ENCODE measurements at places on chromosomes 11 and 22.

DNA sequence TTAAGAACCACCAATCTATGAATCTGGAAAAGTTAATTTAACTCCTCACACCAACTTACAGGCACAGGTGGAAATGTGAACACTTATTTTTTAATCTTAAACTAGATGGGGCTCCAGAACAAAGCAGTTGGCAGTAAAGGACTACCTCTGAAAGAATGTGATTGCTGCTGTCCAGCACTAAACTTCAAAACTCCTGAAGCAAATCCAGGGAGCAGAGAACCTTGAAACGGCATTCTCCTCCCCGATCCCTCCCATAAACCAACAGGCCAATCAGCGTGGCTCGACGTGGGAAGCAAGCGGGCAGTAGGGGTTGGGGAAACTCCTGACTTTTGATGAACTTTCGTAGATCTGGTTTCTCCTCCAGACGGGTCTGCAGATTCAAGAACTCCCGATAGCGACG, 5.0 kb downstream of the SNX19 start:
- no peak for DNase-seq

- DNase-seq: no peak
Observed at GRCh38 chr22:47357086-47357485, 594.6 kb downstream of the TBC1D22A start.

GRCh38 chr11:30938171-30938570, 352.0 kb upstream of the MPPED2 start:
- no peak for DNase-seq

GRCh38 chr11:57364851-57365660, 15.9 kb downstream of the PRG3 start:
- DNase-seq: no peak

DNA sequence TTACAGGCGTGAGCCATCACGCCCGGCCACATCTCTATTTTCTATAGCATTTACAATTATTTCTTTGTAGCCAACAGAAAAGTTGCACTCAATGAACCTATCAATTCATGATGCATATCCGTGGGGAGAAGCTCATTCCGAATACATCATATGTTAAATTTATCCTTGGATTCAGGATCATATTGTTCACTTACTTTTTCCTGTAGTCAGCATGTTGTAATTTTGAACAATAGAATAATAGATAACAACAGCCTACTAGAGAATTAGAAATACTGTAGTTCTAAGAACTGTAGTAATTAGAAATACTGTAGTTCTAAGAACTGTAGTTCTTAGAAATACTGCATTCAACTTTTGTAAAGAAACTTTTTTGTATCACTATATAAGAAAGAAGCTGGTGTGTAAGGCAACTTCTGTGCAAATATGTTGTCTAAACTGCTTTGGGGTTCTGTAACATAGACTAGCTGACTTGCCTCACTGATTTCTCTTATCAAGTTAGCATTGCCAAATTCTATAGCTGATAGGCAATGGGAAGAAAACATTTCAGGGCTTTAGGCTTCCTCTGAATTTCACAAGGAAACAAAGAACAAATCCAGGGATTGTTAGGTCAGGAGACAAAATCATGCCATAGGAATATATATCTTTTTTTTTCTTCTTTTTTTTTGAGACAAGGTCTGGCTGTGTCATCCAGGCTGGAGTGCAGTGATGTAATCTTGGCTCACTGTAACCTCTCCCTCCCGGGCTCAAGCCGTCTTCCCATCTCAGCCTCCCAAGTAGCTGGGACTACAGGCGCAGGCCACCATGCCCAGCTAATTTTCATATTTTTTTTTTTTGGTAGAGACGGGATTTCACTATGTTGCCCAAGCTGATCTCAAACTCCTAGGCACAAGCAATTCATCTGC, 91.9 kb downstream of the CSTPP1 start:
- no peak for DNase-seq

GRCh38 chr11:460331-461199, 10.5 kb downstream of the PTDSS2 start:
- no peak for DNase-seq

DNA sequence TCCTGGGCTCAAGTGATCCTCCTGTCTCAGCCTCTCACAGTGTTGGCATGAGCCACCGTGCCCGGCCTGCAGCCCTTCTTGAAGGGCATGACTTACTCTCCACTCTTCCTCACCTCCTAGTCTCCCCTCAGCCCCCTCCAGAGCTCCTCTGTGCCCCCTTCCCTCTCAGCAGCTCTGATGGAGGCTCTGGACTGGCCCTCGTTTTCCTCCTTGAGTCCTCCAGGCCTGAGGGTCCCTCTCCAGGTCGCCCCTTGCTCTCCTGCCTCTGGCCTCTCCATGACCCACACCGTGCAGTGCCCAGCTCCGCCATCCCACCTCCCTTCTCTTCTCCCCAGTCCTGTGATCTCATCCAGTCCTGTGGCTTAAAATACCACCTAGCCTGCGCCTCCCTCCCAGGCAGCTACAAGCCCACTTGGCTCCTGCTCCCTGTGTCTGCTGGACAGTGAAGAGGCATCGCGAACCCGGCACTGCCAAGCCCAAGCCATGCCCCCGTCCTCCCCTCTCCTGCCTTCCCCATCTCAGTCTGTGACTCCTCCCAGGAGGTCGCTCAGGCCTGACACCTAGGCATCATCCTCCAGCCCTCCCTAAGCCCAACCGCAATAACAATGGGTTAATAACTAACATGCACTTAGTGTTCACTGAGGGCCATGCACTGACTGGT, 11.9 kb downstream of the KCNJ4 start:
- DNase-seq: no peak

GRCh38 chr11:35541621-35542375, 16.4 kb upstream of the PAMR1 start:
- no peak for DNase-seq

GRCh38 chr11:108117746-108118371, 3.5 kb upstream of the ACAT1 start:
- DNase-seq: no peak

DNA sequence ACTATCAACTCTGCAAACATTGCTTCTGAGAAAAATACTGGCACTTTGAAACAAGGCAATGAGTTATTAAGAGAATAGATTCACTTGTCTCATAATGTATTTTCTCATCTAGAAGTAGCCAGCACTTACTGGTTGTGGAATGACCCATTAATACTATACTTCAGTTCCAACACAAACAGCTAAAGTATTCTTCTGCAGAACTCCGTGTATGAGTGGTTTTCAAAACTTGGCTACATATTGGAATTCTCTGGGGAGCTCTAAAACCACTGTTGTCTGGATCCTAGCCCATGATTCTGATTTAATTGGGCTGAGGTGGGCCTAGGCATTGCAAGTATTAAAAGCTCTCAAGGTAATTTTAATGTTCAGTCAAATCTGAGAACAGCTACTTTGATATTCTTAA, 1416.4 kb upstream of the RAG2 start:
- no peak for DNase-seq

- no peak for DNase-seq
Observed at GRCh38 chr11:65165410-65166317, 4.4 kb upstream of the SPDYC start.

GRCh38 chr11:105393326-105393725, 216.5 kb upstream of the GRIA4 start:
- DNase-seq: no peak

DNA sequence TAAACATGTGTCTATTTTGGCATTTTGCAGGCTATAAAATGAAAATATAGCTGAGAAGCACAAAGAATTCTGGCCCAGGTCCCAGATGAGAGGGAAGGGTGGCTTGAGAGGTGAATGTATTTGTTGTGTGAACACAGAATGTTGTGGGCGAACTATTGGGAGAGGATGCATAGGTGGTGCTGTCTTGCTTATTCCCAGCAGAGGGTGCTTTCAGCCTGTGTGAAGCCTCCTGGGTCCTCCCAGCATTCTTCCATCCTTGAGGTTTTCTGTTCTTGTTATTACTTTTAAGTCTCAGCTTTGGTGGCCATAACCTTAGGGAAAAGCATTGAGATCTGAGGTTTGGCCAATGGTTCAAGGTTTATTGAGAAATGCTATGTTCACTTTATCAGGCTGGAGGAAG, 108.7 kb upstream of the SNX19 start:
- DNase-seq: no peak

DNA sequence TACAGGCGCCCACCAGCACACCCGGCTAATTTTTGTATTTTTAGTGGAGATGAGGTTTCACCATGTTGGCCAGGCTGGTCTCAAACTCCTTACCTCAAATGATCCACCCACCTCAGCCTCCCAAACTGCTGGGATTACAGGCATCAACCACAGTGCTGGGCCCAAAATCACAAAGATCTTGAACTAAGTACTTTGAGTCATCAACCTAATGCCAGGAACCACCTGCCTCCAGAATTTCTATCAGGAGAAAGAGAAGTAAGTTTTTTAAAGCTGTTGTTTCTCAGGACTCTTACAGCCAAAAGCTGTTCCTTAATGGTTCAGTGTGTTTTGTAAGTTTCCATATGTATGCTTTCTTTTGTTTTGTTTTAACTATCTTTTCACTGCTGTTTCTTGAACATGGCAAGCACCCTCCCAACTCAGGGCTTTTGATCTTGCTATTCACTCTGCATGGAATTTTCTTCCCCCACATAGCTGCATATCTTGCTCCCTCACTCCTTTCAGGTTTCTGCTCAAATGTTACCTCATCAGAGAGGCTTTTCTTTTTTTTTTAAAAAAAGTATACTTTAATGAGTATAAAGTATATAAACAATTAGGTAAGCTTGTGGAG, 6.0 kb upstream of the PAK1 start:
- no peak for DNase-seq

DNA sequence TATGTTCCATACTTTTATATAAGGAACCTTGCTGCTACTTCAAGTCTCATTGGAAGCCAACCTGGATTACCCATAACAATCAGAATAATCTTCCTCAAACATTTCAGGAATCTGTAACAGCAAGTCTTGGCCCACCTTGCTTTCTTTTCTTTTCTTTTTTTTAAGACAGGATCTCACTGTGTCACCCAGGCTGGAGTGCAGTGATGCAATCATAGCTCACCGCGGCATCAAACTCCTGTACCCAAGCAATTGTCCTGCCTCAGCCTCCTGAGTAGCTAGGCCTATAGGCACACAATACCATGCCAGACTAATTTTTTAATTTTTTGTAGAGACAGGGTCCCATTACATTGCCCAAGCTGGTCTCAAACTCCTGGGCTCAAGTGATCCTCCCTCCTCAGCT, 29.3 kb upstream of the PRDM10 start:
- DNase-seq: no peak

Measured in NCI-H187 (cell line).